ENCODE measurements at places on chromosomes 12 and 14.

- DNase-seq = no peak
Measured at GRCh38 chr14:103699901-103700752, 15.1 kb downstream of the XRCC3 start.

- DNase-seq = no peak
Measured at GRCh38 chr14:69291396-69291795, 31.4 kb downstream of the GALNT16 start.

- DNase-seq = no peak
Measured at GRCh38 chr12:121786440-121786825, 7.1 kb downstream of the RHOF start.

- DNase-seq = no peak
Measured at GRCh38 chr12:76085520-76085868, 1.0 kb upstream of the NAP1L1 start.

DNA sequence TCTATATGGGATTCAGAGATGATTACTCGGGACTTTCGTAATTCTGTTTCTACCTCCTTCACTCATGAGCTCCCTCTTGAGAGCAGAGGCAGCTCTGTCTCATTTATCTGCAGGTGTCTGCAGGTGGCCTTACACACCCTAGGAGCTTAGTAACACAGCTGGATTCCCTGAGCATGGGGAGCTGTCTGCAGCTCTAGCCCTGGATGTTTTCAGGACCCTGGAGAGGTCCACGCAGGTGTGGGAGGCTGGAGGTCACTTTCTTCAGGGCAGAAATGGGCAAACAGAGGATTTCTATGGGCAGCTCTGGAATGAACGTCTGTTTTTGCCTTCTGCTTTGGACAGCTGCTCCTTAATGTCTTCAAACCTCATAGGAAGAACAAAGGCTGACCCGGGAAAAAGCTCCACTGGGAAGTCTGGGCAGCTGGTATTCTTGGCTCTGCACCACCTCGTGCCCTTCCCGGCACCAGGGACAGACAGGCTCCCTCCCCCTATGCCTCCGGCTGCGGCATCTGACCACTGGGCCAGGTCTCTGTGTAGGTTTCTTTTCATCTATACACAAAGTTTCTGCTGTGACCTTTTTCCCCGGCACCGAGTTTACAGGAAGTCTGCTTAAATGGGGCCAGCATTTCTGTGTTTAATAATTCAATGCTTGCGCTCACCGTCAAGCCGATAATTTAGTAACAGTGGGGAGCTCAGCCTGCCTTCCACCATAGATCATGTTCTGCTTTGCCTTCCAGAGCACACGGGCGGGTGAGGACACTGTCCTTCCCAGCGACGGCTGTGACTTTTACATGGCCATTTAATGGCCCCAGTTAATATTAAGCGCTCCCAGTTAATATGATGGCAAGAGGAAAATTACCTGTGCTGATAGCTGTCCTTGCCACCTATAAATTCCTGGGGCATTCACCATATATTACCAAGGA is 320.2 kb upstream of the SFSWAP start:
- DNase-seq = peak; percentile 14

GRCh38 chr12:53785161-53785560 is 33.4 kb upstream of the CISTR start:
- DNase-seq = no peak

GRCh38 chr14:105161309-105161708 is 7.3 kb downstream of the JAG2 start:
- no peak for DNase-seq

- DNase-seq = no peak
Measured at GRCh38 chr14:68148276-68148675, 328.7 kb downstream of the RAD51B start.

DNA sequence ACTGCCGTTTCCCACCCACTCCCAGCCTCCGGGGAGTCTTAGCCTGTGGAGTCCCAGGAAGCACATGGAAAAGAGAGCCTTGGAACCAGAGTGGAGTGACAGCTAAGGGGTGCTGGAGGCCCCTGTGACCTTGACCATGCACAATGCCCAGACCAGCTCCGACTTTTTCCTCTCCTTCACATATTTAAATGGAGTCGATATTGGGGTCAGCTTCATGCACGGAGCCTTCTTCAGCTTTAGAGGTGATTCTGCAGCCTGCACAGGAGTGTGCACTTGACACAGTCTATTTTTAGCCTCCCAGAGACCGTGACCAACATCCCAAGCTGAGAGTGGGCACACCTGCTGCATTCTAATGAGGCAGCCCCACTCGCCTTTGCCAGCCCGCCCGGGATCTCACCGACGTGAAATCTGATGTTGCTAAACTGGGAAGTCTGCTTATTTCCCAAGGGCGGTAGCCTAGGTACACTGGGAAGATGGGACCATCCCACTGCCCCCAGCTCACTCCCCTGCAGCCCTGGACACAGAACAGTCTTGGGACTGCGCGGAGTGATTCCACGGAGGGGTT is 47.5 kb downstream of the PRMT8 start:
- DNase-seq = peak; percentile 57

DNA sequence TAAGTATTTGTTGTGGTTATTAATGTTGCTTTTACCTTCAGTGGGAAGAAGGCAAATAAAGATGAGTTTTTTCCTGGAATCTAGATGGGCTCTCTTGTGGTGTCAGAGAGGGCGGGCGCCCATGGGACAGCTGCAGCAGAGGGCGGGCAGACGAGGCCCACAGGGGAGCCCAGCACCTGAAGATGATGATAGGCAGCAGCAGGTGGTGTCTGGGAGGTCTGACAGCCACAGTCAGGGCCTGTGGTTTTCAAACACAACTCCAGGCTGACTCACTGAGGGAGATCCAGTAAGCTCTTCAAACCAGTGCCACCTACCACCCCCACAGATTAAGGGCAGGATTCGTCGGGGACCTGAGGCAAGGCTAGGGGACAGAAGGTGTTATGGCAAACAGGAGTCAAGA is 42.8 kb downstream of the NKX2-1 start:
- DNase-seq = peak; percentile 66

GRCh38 chr12:67593041-67593440 is 55.5 kb upstream of the DYRK2 start:
- DNase-seq = no peak

- DNase-seq = no peak
Measured at GRCh38 chr14:102280376-102280962, 24.5 kb downstream of the MOK start.

DNA sequence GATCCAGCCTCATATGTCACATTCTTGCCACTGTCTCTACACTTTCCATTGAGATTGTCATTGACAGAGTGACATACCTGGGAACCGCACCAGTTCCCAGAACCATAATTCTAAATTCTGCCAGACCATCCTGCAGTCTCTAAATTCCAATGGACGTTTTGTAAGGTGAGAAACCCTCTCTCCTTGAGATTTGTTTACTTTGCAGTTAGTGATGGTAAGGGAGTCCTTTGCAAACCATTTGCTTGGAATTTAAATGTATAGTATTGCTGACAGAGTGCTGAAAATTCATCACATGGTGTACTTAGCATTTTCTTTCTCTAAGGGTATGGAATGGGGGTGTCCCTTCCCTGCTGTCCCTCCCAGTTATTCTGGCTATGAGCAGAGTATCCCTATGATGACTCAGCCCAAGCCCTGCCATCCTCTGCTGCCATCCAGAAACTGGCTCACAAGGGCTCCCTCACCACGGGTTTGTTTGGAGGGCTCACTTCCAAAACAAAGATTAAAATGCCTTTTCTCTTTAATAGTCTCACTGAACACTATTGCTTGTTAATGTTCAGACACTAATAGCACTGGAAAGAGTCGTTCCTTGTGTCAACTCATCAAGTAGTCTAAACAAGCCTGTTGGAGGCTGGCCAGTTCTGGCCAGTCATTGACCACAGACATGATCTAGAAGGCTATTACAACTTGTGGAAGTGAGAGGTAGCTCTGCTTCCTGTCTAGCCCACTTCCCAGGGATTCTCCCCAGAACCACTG is 129.0 kb upstream of the HMGA2 start:
- DNase-seq = no peak

DNA sequence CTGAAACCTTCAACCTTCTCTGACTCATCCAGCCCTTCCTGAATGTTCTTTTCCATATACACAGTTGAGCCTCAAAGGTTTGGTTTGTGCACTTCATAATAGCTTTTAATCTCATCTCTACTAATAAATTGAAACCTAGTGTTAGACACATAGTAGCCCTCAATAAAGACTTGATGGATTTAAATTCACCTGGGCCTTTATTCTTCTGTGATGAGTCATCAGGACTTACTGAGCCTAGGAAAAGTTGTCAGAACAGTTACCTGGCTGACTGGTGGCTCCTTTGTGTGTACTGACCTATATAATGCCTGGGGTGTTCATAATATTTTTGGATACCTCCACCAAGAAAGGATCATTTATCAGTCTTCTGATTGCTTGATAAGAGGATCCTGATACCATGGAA is 86.4 kb upstream of the NTF3 start:
- no peak for DNase-seq

DNA sequence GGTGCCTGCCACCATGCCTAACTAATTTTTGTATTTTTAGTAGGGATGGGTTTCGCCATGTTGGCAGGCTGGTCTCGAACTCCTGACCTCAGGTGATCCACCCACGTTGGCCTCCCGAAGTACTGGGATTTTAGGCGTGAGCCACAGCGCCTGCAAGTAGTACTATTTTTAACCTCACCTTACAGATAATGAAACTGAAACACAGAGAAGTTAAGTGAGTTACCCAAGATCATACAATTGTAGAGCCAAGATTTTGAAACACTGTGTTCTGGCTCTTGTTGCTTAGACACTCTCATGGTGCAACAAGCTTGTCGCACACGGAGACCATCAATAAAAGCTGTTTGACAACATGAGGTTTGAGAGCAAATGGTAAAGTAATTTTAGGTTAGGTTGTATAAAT is 159.1 kb upstream of the LMNTD1 start:
- no peak for DNase-seq

DNA sequence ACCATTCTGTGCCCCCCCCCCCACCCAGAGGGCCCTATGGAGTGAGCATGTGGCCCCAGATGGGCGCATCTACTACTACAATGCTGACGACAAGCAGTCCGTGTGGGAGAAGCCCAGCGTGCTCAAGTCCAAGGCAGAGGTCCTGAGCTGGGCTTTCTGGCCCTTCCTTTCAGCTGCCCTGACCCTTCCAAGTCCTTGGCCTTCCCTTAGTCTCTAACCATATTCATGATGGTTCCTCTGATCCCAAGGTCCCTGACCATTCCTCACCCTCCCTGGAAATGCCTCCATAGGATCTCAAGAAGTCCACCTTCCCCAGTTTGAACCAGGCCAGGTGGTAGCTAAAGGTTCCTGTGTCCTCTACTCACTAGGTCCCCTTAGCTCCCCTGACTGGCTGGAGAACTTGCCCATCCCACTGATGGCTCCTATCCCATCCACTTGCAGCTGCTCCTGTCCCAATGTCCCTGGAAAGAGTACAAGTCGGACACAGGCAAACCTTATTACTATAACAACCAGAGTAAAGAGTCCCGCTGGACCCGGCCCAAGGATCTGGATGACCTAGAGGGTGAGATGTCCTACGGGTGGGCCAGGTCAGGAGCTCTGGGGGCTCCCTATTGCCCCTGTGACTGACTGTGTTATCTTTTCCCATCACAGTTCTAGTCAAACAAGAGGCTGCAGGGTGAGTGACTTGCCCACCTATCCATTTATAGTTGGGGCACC is 9.8 kb downstream of the PRPF40B start:
- no peak for DNase-seq

DNA sequence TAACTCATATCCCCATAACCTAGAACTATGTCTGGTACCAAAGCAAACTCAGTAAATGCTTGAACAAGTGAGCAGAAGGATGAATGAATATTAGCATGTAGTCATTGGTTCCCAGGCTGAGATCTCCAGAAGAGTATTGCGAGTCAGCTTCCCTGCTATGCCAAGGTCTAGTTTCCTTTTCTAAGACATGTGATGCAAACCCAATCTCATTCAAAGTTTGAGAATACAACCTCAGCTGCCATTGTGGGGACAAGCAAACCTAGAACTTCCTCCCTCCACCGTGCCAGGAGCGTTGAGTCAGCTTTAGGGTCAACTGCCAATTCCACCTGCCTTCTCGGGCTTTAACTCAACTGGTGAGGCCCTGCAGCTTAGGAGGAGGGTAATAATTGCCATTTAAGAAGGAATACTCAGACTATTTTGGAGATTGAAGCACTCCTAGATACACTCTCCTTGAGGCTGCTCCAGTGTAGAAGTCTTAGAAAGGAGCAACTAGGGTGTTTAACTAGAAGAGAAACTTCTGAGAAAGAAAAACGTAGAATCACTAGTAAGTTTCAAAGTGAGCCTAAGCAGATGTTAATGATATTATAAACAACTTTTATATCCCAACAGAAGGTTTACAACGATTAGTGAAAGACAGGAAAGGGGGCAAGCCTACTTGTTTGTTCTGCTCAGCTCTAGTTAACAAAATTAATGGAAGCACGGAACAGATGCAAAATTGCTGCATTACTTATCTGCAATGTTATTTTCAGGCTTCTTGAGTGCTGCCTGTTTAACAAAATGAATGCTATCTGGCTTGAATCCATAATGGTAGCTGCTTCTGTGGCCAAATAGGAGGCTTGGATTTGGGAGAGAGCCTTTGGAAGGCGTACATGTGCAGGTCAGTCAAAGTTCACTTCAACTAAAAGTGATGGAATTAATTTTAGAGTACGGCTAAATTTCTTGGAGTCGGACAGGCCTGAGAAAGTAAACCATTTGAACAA is 96.9 kb downstream of the HELB start:
- DNase-seq = no peak

GRCh38 chr12:113980537-113981337 is 14.6 kb upstream of the RBM19 start:
- peak; percentile 82 for DNase-seq

DNA sequence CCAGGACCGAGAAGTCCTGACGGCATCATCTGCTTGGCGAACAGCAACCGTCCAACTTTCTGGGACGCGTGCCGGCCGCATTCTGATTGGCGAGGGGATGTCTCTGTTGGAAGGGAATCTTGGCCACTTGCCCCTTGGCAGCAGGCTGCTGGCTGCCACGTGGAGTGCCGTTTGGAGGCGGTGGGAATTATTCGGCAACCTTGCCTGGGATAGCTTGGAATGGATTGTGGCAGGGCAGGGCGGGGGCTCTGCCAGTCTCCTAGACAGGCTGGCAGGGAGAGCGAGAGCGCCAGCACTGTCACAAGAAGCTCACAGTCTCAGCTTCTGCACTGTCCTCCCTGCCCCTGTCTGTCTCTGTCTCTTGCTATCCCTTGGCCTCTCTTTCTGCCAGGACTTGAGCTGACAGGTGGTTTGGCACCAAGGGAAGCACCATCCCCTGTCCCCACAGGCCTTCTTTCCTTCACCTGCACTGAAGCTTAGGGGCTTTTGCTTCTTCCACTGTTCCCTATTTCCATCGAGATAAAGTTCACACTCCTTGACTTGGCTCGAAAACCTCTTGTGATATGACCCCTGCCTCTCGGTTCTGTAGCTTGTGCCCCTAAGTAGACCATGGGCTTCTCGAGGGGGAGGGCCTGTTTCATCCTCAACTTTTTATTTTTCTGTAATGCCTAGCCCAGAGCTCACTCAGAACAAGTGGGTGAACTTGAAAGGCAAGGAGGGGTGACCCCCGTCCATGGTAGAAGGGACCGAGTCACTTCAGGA is 201.9 kb downstream of the PHETA1 start:
- no peak for DNase-seq

- DNase-seq = no peak
Measured at GRCh38 chr14:93970585-93970964, 5.8 kb downstream of the ASB2 start.

GRCh38 chr12:31119803-31120211 is 46.1 kb downstream of the DDX11 start:
- no peak for DNase-seq
